ENCODE measurements at places on chromosomes 12 and 14.

DNA sequence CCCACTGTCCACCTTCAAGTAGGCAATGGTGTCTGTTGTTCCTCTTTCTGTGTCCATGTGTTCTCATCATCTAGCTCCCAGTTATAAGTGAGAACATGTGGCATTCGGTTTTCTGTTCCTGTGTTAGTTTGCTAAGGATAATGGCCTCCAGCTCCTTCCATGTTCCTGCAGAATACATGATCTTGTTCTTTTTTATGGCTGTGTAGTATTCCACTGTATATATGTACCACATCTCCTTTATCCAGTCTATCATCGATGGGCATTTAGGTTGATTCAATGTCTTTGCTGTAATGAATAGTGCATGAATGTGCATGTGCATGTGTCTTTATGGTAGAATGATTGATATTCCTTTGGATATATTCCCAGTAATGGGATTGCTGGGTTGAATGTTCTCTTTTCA, 123.3 kb upstream of the LHX5 start:
- no peak for DNase-seq

DNA sequence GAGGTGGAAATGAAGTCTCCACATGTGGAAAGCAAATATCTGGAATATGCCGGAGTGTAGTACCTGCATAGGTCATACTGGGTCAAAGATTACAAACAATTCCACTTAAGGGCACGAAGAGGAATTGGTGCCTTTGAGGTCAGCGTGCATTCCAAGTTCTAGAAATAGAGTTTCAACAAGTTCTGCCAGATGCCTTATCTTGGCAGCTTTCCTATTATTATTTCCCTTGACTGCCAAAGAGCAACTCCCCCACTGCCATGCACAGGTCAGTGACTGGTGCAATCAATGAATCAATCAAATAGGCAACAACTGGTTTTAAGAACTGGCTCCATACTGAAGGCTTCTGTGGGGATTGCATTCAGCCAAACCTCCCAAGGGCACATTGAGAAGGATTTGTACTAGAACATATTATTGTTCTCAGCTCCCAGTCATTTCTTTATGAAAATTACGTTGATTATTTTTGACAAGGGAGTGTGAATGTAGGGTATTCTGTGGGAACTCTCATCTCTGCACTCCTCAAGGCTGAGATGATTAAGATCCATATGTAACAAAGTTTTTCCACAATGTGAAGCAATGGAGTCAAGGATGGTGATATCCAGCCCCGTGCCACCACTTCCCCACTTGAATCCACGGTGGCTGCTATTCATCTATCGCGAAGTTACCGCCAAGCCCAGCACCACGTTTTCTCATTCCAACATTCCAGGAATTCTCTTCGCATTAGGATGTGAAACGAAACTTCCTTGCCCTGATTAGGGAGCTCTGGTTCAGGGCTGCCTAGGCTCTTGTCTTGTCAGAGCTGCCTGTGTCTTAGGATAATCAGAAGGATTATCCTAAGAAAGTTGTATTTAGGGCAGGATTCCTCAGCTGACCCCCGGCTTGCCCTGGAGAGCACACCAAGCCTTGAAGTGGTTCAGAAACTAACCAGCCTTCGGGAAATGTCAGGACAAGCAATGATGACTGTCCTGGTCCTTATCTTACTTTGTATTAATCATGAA, 115.1 kb upstream of the PCED1B start:
- no peak for DNase-seq

DNA sequence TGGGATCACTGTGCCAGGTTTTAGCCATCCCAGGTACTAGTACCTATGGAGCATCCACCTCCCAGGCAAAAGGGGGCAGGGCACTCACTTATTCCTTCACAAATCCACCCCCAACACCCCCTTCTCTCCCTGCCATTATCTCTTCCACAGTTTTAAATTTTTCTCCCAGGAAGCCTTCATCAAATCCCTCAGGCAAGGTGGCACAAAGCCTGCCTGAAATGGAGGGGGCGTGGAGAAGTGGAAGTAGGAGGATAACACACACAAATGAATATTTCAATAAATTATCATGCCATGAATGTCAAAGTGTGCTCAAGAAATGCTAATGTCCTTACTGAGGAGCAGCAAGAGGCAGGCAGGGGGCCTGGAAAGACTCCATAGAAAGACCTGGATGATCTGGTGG, 4.7 kb upstream of the CHST11 start:
- DNase-seq: no peak

DNA sequence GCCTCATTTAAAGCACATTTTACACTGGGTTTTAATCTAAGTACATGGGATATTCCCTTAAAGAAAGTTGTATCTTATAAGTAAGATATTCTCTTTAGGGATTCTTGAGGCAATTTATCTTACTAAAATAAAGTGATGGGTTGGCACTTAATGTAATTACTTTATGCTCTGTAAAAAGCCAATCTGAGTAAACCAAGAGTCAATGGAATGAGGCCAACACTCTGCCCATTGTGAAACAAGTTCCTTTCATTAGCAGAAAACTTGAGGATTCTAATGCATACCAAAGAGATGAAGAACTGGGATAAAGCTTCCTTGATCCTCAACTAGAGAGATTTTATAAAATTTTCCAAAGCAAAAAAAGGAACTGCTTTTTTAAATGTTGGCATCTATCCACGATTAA, 121.2 kb downstream of the METTL25 start:
- no peak for DNase-seq

GRCh38 chr14:87443787-87444186, 549.2 kb downstream of the GALC start:
- no peak for DNase-seq

GRCh38 chr14:61973981-61974380, 211.8 kb downstream of the SNAPC1 start:
- no peak for DNase-seq

- no peak for DNase-seq
Measured at GRCh38 chr14:57382283-57382682, 8.1 kb upstream of the NAA30 start.

- no peak for DNase-seq
Measured at GRCh38 chr12:19398376-19399363, 40.6 kb upstream of the AEBP2 start.

DNA sequence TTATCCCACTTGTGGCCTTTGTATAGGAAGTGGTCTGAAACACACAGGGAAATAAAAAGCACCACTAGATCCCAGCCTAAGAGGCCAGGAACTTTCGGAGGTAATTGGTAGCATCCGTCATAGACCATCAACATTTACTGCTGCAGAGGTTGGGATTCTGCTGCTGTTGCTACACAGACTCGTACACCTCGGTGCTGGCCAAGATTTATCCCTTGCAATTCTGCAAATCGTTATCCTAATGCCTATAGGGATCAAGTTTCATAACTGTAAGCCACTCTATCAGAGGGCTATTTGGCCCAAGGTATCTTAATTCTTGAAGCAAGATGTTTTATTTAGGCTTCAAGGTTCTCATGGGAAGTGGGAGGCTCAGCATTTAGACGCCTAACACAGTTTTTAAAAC, 913.6 kb downstream of the GALC start:
- no peak for DNase-seq

DNA sequence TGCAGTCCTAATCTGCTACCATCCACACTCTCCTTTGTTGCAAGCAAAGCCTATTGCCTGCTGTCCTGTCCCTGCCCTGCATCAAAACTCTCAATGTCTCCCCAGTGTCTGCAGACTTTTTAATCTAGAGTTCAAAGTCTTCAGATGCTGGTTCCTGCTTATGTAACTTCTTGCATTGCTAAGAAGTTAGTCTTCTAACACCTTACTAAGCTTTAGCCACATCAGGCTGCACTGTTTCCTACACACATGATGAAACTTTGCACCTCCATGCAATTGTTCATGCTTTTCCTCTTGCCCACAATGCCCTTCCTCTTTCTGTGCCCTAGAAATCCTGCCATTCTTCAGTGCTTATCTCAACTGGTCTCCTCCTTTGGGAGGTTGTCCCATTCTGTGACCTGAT, 16.2 kb upstream of the DICER1 start:
- DNase-seq: no peak

GRCh38 chr14:75522224-75522982, at the start of gene BATF:
Gene BATF (plus strand): TSS chr14:75522469. CDS start chr14:75522683, 214 bp downstream.
- DNase-seq: peak; percentile 59

DNA sequence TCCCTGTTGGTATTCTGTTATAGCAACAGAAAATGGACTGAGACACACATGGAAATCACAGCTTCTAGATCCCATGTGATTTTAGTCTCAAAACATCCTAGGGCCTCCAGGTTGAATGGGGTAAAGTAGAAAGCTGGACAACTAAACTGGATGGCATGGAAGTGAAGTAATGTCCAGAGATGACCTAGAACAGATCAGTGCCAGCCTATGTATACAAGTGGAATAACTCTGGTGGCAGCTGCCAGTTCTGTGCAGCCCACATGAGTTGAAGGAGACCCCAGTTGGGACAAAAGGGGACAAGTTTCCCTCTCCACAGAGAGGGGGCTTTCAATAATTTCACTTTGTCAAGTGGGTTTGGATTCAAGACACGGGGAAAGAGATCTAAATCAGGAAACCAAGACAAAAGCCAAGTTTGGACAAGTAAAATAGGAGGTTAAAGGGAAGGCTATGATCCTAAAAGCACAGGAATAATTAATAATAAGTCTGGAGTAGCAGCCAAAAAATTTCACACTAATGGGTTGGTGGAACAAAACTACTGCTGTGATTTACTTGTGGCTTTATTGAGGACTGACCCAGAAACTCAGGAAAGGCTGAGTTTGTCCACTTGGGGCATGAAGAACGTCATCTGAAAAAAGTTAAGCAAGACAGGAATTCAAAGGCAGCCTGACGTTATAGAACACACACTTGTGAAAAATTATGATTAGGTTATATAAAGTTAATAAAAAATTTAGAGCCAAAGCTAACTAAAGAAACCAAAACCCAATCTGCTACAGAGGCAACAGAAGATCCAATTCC, 11.7 kb downstream of the KIF21A start:
- no peak for DNase-seq

DNA sequence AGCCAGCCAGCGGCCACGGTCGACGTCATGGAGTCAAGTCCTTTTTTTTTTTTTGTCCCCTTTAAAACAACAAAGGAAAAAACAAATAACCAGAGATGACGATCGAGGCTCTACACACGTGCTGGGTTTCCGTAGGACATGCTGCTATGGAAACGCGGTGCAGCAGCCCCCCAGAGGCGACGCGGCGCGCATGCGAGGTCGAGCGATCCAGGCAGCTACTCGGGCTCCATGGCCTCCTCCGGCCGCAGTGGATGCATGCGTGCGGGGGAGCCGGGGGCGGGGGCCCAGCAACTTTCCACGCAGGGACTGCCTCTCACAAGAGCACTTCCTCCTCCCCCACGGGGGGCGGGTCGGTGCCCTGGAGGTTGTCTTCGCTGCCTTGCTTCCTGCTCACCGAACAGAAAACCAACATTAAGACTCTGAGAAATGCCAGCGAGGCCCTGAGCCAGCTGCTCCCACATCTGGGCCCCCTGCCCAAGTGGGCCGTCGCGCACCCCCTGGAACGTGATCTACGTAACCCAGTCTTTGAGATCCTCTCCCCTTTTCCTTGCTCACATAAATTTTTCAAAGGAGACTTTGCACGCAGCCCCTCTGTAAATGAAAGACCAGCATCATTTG, 30.7 kb downstream of the P2RX4 start:
- DNase-seq: no peak

- no peak for DNase-seq
Measured at GRCh38 chr12:5678176-5678575, 246.3 kb downstream of the NTF3 start.

DNA sequence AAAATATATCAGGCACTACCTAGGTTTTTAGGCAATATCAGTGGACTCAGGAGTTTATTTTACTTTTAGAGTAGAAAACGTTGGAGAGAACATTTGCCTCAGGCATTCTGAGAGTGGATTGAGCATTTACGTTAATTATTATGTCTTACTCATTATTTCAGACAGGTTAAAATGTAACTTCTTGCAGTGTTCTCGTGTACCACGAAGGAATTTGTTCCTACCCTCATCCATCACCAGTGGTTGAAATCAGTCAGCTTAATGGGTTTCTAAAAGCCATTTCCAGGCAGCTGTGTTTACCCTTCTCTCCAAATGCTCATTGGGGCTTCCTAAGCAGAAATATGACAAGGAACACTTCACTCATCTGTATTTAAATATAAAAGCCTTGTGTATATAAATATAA, 9.1 kb upstream of the LDHB start:
- no peak for DNase-seq

DNA sequence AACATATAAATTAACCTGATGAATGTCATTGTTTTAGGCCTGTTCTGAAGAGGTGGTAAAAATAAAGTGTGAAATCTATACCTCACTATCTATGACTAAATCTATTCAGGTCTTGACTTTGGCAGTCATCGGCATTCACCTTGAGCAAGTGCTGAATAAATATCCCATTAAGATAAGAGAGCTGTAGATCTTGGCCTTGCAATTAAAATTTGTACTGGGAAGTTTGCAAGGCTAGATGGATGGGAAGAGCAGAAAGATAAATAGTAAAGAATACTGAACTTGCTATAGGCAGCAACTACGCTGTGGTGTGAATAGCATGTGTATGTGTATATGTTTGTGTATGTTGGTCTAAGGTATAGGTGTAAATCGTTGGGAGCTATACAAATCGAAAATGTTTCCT, 325.9 kb upstream of the PRICKLE1 start:
- DNase-seq: no peak

- DNase-seq: no peak
Measured at GRCh38 chr12:22051114-22051698, 5.2 kb downstream of the CMAS start.

- DNase-seq: no peak
Measured at GRCh38 chr14:32900547-32900946, 38.1 kb upstream of the NPAS3 start.

- DNase-seq: no peak
Measured at GRCh38 chr12:85779768-85780167, 56.4 kb downstream of the RASSF9 start.

GRCh38 chr12:71233083-71233482, 75.3 kb upstream of the TSPAN8 start:
- no peak for DNase-seq

DNA sequence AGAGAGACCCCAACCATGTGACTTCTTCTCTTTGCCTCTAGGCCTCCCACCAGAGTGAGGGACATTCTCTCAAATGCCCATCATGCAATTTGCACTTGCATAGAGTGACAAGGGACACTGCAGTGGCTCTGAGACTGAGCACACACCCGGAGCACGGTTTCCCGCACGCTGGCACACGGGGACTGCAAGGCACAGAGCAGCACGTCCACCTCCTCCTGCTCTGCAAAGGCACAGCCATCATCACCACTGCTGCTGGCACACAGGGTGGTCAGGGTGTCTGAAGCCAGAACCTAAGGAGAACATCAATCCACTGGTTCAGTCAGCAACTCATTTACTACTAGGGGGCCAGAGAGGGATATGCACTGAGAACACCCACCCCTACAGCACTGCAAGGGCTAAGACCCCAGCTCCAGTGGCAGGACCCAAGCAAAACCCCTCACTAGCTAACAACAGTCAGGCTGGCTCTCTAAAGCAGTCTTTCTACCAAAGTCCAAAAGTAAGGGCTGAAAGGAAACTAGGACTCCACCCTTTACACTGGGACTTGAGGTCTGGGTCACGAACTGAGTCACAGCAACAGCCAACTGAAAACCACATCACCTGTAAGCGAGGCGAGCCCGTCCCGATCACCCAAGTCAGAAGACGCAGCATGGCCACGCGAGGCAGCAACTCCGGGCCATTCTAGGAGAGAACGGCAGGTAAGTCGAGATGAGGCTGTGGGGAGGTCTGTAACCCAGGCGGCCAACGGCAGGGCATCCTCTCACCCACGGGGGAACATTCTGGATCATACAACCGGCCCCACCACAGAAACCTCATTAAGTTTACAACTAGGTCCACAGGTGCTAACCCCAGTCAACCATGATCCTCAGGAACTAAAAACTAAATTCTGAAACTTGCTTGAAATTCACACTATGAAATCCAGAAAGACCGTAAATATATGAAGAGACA, 37.9 kb downstream of the GCN1 start:
- no peak for DNase-seq
